ENCODE measurements at places on chromosomes 16 and 17. TPM values are rescaled to one million over a fixed set of nuclear protein-coding genes. Genes with fewer than 3 reads are reported as not detected.

GRCh38 chr17:61586031-61586566 is 4.9 kb downstream of the NACA2 start:
- DNase-seq, result no peak

DNA sequence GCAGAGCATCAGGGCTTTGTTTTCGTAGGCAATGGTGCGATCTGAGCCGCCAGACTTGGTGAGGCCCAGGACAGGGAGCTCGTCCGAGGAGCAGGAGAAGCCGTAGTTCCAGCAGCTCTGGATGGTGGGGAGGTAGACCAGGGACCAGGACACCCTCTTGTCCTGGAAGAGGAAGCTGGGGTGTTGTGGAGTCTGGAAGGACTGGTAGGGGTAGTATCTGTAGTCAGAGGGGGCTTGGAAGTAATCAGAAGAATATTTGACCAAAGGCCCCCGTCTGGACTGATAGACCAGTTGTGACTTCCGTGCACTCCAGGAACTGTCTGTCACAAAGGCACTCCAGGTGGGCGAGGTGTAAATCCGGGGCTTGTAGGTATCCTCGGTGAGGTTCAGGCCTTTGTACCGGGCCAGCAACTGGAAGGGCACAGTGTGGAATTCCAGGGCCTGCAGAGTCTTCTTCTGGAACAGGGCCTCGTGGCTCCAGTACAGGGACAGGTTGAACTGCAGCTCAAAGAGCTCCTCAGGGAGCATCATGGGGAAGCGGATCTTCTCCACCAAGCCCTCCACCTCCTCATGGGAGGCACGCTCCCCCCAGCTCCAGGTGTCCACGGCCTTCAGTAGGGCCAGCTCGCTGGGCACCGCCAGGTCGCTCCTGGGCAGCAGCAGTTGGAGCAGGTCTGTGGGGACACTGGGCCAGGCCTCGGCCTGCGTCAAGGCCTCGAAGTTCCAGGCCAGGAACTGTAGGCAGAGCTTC is 7.8 kb downstream of the LGALS3BP start:
- no peak for DNase-seq

- no peak for DNase-seq
Observed at GRCh38 chr16:79339863-79340262, 260.7 kb downstream of the MAF start.

GAA gene
- 26.7 TPM for total RNA-seq

- DNase-seq, result no peak
Observed at GRCh38 chr17:3615160-3615870, 6.1 kb upstream of the TRPV1 start.

All from ovary (tissue), 10 donors.